RKO (cell line): ENCODE measurements at places on chromosomes 1 and 21.
A peak's percentile ranks its signal among the peaks of the same experiment; 100 is the strongest.

DNA sequence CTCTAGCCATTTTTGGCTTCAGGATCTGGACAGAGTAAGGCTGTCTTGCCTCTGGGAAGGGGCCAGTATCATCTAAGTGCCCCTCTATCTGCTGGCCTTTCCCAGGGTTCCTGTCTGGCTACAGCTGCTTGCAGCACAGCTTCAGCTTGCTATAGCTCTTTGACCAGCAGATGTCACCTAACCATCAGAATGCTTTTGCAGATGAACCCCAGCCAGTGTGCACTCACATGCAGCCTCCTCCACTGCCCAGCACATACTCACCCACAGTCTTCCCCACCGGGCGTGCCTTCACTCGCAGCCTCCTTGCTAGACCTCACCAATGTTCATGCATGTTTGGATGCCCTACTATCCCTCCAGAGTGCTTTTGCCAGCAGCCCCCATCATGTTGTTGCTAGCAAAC lies 769.0 kb downstream of the BRINP3 start:
- DNase-seq: peak; percentile 9

DNA sequence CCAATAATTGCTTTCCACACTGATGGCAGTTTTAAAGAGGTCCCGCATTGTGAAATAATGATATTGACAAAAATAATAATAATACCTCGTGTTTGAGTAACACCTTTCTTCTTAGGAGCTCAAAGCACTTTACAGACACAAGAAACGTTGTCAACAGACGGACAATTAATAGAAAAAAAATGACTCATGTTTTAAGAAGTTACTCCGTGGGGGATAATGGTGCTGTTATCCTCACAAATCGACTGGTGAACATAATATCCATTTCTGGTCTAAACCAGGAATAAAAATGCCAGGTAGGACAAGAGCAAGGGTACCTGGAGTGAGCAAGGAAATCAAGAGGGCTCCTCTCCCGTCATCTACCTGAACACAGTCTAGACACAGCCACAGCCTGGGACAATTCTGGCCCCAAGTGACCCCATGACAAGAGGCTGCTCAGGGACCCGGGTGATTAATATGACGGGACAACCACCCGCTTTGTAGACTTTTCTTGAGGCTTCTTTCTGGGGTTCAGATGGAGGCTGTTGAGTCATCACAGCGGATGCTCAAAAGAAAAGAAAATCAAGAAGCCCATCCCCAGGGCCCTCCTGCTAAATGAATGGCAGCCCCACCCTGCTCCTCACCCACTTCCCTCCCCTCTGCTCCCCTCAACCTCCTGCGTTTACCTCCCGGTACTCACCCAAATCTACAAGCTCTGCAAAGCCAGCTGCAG lies 146.2 kb upstream of the IRF2BP2 start:
- no peak for DNase-seq

DNA sequence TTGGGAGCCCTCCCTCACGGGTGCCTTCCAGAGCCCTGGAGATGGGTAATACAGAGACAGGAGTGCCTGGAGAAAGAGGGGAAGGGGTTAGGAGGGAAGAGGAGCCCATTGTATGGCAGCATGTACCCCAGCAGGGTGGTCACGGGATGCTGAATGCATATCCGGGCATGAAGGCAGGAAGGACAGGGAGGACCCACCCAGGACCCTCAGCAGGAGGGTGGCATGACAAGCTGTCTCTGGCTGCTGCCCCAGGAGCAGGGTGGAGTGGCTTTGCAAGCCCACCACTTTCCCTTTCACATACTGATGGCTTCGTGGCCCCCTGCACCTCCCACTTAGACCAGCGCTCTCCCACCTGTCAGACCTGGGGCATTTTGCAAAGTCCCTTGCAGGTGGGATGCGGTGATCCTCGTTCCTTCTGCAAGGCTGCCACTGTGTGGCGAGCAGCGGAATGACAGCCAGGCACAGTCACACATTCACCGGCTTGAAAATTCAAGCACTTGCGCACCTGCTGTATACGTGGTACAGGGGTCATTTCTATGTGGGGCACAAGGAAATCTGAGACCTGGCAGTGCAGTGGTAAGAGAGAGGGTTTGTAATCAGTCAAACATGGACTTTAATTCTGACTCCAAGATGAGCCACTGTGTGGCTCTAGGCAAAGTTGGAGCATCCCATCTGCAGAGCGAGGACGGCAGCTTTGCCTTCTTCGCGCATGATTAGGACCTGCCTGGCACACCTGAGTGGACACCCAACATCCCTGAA lies 53.2 kb upstream of the TMEM51 start:
- DNase-seq: peak; percentile 43

GRCh38 chr21:26280775-26281174 lies 110.2 kb upstream of the APP start:
- no peak for DNase-seq

DNA sequence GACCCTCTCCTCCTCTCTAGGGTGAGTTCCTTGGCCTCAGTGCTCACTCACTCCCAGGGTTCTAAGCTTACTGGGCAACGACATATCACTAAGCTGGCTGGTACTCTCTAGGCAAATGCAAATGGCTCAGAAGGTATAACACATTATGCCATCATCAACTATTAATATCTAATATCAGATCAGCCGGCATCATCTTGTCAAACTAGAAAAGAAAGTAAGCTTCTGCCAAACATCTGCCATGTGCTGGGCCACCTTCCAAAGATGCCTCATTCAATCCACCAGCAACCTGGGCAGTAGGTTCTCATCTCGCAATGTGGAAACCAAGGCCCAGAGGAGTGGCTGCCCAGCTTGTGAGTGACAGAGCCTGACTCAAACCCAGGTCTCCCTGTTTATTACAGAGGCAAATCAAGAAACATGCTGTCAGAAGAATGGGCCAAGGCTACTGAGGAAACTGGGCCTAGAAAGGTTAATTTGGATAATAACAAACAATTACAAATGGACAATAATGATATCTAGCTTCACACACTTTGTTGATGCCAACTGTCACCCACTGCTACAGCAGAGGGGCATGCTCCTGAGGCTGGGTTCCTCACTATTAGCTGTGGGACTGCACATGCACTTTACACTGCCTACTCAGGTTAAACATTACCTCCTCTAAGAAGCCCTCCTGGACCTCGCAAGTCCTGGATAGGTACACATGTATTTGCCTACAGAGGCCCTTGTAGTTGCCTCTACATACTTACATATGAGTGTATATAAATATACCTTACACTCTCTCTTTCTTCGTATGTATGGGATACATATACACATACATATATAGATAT lies 183.3 kb upstream of the JUN start:
- DNase-seq: no peak

DNA sequence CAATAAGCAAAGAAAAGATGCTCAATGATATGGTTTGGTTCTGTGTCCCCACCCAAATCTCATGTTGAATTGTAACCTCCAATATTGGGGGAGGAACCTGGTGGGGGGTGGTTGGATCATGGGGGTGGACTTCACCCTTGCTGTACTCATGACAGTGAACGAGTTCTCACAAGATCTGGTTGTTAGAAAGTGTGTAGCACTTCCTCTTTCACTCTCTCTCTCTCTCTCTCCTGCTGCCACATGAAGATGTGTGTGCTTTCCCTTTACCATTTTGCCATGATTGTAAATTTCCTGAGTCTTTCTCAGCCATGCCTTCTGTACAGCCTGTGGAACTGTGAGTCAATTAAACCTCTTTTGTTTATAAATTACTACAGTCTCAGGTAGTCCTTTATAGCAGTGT lies 248.4 kb downstream of the HHIPL2 start:
- DNase-seq: no peak

GRCh38 chr21:29236201-29236600 lies 62.5 kb upstream of the BACH1 start:
- DNase-seq: no peak

DNA sequence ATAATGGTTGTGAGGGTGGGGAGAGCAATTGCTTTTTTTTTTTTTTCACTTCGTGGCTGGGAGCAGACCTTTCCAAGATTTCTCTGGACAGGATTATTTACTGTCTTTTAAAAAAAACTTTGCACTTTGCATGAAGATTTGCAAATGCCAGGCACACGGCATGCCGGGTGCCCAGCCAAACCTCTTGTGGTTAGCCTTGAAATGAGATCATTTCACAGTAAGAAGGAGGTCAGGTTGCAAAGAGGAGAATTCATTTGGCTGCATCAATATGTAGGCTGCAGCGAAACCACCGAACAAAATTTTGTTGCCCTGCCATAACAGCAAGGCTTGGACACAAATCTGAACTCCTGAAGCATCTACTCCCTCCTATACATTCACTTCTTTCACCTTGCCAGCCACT lies 36.5 kb upstream of the KCND3 start:
- DNase-seq: no peak

- no peak for DNase-seq
These were observed 97.7 kb upstream of the IRF2BP2 start for GRCh38 chr1:234707641-234708040.

DNA sequence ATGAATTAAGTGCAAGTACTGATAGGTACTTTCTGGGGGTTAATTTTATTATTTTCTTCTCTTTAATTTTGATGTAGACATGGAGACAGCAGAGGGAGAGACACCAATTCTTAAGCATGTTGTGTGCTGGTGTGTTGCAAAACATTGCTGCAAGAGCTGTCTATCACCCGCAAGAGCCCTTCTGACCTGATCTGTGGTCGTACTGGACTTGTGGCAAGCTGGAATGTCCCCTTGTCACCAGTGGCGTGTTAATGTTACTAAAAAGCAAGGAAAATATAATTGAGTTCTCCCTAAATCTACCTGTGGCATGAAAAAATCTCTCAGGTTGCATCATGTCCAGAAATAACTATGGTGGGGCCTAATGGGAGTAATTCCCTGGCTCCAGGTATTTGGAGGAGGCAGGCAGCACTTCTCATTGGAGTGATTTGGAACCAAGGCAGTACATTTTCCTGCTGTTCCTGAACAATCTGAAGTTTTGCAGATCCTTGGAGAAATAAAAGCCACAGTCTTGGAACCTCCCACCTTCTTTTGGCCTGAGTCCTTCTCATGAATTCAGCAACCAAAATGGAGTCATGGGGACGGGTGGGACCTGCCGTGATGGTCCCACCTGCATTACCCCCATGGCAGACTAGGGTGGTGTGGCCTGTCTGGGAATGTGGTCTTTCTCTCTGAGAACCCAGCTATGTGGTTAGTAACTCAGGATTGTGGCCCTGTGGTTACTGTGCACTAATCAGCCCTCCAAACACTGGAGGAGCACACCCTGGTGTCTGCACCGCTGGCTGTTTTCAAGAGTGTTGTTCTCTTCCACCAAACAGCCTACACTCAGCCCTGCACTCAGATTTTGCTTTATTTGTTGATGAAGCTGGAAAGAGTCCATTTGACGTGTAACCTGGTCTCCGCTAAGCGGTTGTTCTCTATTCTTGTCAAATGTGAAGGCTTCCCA lies 57.4 kb downstream of the GALNT2 start:
- no peak for DNase-seq

DNA sequence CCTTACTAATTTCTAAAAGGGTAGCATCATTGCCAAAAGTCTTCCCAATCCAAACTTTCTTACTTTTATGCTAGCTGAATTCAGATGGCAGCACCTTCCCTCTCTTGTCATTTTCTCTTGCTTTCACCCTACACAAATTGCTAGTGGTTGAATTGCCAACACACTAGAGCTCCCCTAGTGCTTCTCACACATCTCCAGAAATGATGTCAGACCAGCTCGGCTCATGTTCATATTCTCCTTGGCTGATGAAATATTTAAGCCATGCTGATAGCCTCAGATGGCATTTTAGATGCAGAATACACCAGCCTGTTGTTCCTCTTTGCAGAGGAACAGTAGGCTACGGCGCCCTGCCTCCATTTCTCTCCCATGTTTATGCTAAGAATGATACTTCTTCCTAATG lies 256.9 kb downstream of the PTBP2 start:
- no peak for DNase-seq

- DNase-seq: no peak
These were observed 1.3 kb upstream of the CCT8 start for GRCh38 chr21:29074783-29075182.

GRCh38 chr1:176601348-176601747 lies 138.4 kb downstream of the PAPPA2 start:
- no peak for DNase-seq

GRCh38 chr1:12524266-12524665 lies 93.7 kb downstream of the DHRS3 start:
- DNase-seq: no peak

DNA sequence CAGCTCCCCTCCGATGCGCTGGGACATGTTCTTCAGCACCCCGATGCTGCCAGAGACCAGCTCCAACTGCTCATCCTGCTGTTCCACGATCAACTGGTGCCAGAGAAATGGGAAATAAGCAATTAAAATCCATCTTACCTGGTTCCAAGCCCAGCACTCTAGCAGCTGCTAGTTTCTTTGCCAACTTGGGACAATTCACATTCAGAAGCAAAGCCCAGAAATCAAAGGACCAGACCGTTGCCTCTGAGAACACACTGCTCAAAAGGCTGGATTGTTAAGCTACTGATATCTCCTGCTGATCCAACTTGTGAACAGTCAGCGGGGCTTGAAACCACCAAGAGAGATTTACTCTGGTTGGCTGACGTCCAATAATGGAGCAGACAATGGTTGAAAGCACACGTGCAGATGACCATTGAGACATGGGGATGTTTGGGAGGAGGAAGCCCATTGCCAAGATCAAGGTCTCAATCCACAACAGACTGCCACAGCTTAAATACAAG lies 34.4 kb downstream of the STX6 start:
- no peak for DNase-seq

DNA sequence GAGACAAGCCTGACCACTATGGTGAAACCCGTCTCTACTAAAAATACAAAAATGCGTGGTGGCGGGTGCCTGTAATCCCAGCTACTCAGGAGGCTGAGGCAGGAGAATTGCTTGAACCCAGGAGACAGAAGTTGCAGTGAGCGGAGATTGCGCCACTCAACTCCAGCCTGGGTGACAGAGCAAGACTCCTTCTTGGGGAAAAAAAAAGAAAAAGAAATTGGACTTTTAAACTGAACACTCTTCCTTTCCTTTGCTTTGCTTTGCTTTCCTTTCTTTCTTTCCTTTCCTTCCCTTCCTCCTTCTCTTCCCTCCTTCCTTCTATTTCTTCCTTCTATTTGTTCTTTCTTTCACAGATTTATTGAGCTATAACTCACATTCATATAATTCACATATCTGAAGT lies 43.3 kb upstream of the PUM1 start:
- no peak for DNase-seq

DNA sequence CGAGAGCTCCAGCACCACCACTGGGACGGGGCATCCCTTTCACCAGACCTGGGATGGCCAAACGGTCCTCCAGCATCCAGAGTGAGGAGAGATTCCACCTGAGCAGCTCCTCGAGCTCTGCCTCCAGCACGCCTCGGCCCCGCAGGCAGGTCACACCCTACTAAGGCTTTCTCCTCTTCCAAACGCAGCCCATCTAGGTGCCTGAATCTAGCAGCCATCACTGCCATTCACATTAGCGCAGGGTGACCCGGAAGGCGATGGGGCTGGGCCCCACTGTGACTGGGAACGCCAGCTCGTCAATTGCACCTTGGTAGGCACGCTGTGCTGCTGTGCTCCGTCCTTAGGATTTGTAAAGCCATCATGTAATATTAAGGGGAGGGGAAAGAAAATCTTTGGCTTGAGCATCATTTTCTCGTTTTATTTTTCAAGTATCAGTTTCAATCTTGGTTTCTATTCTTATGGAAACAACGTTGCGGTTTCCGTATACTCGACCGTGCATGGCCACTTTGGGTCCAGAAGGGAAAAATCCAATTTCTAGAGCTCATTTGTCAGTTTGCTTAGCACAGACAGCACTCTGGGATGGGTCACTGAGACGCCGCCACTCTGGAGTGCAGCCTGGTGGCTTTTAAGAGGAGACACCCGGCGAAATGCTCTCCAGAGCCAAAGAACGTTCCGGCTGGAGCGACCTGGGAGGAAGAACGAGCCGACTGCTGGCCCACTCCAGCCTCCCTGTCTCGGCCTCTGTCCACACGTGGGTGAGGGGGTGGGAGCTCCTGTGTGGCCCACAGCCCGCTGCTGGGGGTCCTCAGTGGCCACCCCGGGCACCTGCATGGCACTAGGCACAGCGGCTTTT lies 173.6 kb downstream of the PRDM16 start:
- DNase-seq: no peak
